Activated CD8-positive, alpha-beta T cell treated with anti-CD3 and anti-CD28 coated beads for 36 hours (primary cell): ENCODE measurements at places on chromosomes 1 and 21.

DNA sequence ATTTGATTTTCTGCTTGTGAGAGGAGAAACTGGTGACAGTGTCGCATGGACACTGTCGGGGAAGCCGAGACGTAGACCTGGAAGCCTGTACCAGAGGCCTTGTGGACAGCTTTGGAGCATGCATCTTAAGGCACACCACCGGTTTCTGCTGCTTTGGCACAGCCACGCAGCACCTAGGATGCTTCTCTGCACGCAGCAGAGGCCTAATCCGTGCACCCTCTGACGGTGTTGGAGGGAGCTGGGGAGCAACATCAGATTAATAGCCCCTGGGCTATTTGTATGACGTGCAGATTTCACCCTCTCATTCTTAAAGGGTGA, 30.3 kb downstream of the TEX35 start:
- peak; percentile 11 for DNase-seq

- DNase-seq, result no peak
Measured at GRCh38 chr1:30903343-30904034, 5.1 kb downstream of the SDC3 start.

DNA sequence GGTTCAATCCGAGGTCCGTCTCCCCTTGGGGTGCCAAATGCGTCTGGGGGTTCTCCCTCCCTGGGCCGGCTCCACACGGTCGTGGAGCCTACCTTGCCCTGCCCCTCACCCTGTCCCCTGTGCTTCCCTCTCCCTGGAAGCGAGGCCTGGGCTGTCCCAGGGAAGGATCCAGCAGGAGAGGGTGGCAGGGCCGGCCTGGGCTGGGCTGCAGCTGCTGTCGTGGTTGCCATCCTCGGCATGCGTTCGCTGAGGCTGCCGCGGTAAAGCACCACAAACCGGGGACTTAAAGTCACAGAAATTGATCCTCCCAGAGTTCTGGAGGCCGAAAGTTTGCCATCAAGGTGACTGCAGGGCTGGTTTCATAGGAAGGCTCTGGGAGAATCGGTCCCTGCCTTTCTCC, 123.0 kb upstream of the TMPRSS2 start:
- DNase-seq, result no peak

DNA sequence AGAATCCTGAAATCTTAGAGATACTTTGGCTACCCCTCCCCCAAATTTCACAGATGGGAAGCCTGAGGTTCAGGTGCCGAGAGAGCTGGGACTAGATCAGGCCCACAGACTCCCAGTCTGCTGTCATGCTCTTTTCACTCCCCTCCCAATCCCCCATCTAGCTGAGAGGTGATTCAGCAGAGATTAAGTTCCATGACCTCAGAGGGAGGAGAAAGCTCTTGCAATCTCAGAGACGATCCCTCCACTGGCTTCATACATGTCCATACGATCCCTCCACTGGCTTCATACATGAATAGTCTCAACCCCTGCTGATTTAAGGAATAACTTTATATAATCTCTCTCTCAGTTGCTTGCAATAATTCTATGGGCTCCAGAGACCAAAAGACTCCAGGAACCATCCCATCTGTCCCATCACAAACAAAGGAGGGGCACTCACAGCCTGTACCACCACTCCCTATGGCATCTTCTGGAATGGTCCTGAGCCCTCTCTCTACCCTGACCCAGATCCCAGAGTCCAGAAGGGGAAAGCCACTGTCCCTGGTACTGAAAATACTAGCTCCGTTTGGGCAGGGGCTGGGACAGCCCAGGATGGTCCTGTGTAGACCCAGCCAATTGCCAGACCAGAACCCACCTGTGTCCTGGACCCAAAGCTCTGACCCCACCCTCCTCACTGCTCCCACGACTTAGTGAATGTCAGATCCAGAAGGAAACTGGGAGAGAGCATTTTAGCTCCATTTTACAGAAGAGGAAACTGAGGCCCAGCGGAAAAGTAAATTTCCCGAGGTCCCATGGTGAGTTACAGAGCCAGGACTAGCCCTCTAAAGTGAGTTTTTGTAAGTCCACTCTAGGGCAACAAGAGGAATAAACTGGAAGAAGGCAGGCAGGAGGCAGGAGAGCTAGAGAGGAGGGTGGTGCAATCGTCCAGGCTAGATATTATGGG, 27.1 kb downstream of the RIMS3 start:
- DNase-seq, result no peak

GRCh38 chr1:98662356-98662670, 792 bp downstream of the SNX7 start:
- no peak for DNase-seq

DNA sequence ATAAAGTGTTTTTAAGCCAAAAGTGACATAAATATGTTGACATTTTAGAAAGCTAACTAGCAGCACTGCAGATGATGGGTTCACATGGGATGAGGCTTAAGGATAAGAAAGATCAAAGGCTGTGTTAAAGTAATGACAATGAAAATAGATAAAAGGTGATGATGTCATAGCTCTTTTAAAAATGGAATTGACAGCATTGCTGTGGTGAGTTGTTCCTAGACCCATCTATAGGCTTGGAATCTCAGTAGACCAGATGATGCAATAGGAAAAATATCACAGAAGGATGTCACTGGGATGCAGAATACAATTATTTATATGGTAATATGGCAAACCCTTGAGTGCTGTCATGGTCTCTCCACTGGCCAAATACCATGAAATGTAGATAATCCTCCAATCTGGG, 286.0 kb downstream of the PLA2G4A start:
- no peak for DNase-seq

- no peak for DNase-seq
Measured at GRCh38 chr1:202694314-202694713, 15.9 kb downstream of the SYT2 start.

DNA sequence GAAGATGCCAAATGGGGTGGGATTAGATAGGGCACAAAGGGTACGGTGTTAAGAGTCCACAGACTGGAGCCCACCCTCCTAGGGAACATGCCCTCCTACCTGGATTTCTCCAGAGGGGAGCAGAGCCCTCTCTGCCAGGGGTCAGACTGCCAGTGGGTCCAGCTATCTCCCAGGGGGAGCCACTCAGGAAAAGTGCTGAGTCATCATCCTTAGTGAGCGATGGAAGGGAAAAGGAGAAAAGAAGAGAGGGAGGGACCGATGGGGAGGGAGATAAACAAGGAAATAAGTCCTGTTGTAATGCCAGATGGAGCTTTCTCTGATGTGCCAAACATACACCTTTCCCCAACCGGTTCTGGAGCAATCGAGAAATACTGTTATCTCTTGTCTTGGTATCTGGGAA, 30.4 kb upstream of the CYP4B1 start:
- no peak for DNase-seq

GRCh38 chr21:42239556-42239955, 20.6 kb downstream of the ABCG1 start:
- no peak for DNase-seq

- no peak for DNase-seq
Measured at GRCh38 chr1:24892188-24893153, 37.6 kb downstream of the RUNX3 start.

DNA sequence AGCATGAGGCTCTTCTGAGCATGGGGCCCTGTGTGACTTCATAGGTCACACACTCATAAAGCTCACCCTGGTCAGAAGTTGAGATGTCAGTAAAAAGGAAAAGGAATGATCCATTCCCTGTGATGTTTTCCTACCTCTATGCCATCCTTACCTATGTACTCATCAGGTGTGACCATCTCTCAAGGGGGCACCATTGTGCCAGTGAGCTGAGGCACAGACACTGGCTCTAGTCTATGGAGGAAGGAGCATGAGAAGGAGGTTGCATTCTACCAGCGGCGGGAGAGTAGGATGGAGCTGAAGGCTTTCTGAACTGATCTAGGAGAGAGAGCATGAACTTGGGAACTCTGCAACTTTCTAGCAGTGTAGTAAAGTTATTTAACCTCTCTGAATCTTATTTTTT, 65.8 kb upstream of the RGL1 start:
- DNase-seq, result peak; percentile 1

GRCh38 chr1:182459949-182460348, 10.0 kb downstream of the RGSL1 start:
- no peak for DNase-seq

GRCh38 chr1:27624467-27625178, 10.4 kb downstream of the FGR start:
- peak; percentile 42 for DNase-seq

DNA sequence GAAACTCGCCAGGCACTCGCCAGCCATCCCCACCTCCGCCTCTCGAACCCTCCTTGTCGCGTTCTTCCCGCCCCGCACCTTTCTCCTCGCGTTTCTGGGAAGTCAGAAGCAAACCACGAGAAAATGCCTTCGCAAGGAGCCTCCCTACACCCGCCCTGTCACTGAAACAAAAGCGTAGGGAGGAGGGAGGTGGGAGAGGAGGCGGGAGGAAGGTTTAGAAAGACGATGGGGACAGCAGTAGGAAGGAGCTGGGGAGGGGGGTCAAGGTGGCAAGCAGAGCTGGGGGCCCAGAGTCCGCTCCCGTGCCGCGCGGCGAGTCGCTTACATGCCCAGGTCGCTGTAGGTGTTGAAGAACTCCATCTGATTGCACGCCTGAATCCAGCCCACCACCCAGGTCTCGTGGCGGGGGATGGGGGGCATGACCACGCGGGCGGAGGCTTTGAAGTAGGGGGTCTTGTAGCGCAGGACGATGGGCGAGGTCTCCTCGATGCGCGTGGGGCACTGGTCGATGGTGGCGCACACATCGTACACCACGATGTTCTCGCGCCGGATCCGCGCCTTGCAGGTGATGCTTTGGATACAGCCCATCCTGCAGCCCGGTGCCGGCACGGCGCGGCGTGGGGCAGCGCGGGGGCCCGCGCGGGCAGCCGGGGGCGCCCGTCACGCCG, 1.0 kb downstream of the FAM78B start:
- no peak for DNase-seq

DNA sequence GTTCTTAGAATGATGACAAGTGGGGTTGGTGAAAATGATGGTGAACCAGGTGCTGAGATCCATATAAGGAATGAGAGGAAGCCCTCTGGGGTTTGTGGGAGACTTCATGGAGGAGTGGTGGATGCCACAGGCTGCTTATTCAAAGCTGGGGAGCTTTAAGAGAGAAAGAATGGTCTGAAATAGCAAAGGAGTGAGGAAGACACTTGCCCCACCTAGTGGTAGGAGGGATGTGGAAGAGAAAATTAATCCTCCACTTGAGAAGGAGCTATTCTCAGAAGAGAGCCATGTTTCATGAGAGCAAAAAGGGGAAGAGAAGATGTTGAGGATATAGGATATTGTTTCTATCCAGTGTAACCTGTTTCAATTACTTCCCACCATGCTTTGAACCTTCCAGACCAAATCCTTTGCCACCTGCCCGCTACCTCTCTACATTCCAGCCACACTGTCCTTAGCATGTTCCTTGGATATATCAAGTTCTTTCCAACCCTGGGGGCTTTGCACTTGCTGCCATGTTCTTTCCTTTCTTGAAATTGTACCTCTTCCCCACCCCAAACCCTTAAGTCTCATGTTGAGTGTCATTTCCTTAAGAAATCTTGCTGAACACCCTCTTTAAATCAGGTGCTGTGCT, 19.6 kb upstream of the ZNF648 start:
- peak; percentile 50 for DNase-seq

GRCh38 chr1:230867903-230868735, at the start of gene C1orf198:
C1orf198 (minus strand) TSS chr1:230868521; CDS start chr1:230868512, 9 bp downstream.
- peak; percentile 62 for DNase-seq

DNA sequence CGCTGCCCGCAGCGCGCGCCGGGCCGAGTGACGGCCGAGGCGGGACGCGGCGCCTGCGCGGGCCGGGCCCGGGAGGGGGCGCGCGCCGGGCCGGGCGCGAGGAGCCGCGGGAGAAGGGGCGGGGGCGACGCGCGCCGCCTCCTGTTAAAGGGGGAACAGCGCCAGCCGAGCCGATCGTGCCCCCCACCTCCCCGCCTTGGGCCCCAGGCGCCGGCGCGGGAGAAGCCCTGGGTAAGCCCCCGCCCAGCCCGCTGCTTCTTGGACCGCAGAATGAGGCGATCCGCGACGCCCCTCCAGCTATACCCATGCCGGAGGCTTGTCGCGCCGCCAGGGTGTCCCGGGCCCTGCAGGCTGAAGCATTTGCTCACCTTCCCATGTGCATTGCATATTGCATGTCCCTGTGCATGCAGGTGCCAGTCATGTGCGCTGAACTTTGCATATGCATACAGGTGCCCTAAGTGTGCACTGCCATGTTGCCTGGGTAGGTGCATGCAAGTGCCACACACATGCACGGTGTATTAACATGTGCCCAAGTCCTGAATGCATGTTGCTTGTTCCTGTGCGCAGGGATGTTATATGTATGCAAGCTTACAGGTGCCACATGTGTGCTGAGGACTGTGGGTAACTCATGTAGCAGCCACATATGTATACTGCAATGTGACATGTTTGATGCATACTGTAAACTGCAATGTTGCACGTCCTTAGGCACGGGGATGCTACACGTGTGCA, at the start of gene ADGRB2:
ADGRB2 (minus strand) TSS at position 29 of the 729 bp plus-strand sequence. CDS start 7,119 bp downstream, outside the sequence.
- peak; percentile 40 for DNase-seq

- no peak for DNase-seq
Measured at GRCh38 chr21:31708541-31708940, 23.4 kb downstream of the SCAF4 start.

DNA sequence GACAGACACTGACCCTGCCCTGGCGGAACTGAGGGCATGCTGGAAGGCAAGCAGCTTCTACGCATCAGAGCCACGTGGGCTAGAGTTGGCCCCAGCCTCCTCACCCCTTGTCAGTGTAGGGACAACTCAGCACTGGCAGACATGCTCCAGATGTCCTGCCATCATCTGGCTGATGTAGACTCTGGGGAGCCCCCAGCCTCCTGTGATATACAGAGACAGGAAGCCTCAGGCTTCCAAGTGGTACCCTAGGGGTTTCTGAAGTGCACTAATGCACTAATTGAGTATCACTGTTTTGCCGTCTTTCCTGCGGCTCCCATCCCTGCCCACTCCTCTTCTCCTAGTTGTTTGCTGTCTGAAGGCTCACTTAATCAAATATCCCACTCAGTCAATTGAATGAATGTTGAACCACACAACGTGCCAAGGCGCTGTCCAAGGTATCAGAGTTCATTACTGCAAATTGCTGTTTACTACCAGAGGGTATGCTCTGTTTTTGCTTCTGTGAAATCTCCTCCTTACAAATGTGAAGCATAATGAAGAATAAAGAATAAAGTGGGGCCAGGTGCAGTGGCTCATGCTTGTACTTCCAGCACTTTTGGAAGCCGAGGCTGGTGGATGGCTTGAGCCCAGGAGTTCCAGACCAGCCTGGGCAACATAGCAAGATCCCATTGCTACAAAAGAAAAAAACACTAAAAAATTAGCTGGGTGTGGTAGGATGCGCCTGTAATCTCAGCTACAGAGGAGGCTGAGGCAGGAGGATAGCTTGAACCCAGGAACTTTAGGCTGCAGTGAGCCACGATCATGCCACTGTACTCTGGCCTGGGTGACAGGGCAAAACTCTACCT, 76.4 kb upstream of the ZBTB18 start:
- DNase-seq, result peak; percentile 3
